Stimulated activated CD4-positive, alpha-beta T cell treated with anti-CD3 and anti-CD28 coated beads, Interleukin-15, amount 100 ng/mL, for 1 hour (primary cell): ENCODE measurements at places on chromosomes 4 and X.

DNA sequence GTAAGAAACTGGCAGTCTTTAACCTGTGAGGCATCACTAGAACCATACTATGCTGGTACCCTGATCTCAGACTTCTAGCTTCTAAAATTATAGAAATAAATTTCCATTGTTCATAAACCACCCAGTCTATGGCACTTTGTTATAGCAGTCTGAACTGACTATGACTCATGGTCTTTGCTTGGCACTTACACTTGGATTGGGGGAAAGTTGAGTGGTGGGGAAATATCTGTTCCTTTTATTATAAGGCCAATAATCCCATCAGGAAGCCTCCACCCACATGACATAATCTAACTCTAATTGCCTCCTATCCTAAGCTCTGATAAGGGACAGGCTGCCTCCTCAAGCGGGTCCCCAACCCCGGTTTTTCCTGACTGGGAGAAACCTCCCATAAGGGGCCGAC lies 61.4 kb upstream of the PACRGL start:
- DNase-seq: no peak

GRCh38 chr4:38072578-38072977 lies 112.4 kb downstream of the PTTG2 start:
- DNase-seq: no peak

GRCh38 chrX:127038065-127038464 lies 218.5 kb downstream of the PRR32 start:
- no peak for DNase-seq

DNA sequence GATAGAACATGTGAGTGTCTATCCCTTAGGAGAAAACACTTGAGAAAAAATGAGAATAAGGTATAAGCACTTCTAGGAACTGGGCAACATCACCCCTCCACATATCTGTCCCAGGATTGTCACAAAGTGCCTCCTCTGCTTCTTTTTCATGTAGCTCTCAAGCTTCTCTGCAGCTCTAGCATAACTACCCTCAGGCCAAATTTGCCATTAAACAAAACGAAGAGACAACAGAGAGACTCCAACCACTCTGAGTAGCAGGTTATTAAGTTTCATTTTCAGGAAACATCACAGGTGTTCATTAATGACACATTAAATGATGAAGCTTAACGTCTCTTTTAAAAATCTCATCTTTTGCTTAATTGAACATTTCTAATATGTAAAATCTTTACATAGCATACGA lies 580.0 kb downstream of the GALNTL6 start:
- DNase-seq: no peak

DNA sequence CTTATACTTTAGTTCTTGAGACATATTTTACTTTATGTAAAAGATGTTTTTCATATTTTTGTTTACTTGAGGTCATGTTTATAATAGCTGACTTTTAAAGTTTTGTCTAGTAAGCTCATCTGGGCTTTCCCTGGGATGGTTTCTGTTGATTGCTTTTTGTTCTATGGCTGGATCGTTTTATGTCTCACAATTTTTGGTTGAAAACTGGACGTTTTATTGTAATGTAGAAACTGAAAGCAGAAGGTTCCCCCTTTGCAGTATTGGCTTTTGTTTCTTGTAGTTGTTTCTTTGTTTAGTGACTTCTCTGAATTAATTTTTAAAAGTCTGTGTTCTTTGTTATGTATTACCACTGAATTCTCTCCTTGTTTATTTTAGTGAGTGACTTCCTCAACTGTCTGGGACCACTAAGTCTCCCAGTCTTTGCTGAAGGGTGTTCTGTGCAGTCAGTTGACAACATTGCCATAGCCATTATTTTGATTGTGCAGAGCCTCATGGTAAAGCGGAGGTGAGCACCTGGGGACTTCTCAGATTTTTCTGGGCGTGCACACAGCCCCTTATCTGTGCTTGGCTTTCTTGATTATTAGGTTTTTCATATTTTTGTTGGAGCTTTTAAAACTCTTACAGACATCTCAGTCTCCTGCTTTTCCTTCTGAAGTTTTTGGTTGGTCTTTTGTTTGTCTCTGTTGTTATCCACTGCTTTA lies 31.0 kb downstream of the KDM6A start:
- DNase-seq: no peak

DNA sequence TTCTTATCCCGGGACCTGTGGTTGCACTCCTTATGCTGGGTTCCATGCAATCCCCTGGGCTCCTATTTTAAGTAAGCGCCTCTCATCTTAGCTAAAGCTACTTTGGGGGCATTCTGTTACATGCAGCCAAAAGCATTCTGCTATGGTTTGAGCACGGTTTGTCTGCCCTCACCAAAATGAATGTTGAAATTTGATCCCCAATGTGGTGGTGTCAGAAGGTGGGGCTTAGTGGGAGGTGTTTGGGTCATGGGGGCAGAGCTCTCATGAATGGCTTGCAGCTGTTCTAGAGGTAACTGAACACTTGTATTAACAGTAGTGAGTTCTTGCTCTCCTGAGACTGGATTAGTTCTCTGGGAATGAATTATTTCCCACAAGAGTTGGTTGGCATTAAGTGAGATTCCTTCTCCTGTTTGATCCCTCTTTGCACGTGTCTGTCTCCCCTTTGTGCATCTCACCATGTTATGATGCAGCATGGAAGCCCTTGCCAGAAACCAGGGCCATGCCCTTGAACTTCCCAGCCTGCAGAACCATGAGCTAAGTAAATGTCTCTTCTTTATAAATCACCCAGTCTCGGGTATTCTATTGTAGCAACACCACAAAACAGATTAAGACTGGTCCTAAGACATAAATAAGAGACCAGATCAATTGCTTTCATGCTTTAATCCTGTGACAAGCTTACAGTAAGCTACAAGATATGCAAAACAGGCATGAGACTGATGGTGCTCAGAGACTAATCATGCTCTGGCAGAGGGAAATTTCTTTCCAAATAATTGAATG lies 141.8 kb downstream of the TSPAN5 start:
- no peak for DNase-seq
